ENCODE measurements at places on chromosomes 6 and 20.

DNA sequence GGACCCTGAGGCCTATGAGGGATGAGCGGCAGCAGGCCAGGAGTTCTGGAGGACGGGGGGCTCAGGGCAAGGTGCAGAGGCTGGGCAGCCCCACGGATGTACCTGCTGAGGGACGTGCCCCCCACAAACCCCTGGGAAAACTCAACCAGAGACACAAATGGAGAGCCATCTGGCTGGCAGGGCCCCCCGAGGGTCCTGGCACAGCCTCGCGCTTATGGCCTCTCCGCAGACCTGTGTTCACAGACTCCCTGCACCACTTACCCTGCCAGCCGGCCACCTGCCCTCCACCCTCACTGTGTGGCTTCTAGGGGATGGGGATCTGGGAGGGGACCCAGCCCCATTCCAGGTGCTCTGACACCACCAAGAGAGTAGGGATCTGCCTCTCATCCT, 3.4 kb upstream of the ZBTB46 start:
- DNase-seq, result no peak

DNA sequence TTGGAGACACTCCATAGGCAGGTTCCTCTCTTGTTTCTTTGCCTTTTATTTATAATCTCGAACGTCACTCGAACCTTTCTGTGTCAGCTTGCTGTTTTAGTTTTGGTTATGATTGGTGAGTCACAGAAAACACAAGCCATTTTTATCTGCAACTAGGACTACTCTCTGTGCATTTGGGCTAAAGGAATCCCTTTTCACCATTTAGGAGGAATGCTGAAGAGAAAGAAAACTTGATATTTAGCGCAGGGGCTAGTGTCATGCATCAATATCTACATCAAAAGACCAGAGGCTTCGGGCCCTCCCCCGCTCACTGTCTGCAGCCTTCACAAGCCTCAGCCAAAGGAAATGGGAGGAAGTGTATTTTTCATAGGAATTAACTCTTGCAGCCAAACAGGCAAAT, 507.8 kb upstream of the CITED2 start:
- DNase-seq, result peak; percentile 57

GRCh38 chr6:82381278-82381677, 17.7 kb downstream of the TPBG start:
- no peak for DNase-seq

GRCh38 chr20:59082981-59083380, 40.4 kb upstream of the PRELID3B start:
- DNase-seq, result no peak

GRCh38 chr6:93139408-93140081, 279.8 kb downstream of the EPHA7 start:
- no peak for DNase-seq

DNA sequence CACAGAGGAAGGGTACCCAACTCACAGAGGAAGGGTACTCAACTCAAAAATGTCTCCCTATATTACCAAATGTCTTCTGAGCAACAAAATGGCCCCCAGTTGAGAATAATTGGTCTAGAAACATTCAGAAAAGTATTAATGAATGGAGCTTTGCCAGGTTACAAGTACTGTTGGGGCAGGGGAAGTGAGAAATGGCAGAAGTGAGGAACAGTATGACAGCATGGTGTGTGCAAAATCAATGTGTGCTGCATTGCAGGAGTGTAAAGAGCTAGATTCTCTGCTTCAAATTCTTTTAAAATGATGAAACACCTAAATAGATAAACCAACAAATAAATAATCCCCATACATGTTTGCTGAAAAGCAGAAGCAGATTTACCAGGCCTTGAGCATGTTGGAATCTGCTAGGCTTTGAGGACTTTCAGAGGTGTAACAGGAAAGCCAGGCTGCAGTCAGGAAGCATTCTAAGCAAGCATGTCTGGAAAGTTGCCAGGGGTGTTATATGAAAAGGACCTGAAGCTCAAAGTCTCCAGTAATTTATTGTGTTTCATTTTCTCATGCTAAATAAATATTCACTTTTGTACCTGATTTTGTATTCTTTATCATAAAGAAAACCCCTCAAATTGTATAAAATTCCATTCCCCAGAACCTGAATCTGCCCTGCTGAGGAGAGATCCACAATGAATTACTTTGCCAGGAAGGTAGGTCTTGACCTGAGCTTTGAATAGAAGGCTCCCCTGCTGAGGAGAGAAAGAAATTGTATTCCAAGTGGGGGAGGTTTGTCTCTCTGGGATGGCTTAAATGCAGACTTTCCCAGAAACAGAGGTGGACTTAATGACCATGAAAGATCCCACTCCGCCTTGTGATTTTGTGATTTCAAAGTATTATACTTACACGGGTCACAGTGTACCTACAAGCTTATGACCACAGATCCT, 265.0 kb upstream of the MARCKS start:
- DNase-seq, result peak; percentile 56

GRCh38 chr6:131931063-131931750, 20.0 kb downstream of the CCN2 start:
- no peak for DNase-seq

DNA sequence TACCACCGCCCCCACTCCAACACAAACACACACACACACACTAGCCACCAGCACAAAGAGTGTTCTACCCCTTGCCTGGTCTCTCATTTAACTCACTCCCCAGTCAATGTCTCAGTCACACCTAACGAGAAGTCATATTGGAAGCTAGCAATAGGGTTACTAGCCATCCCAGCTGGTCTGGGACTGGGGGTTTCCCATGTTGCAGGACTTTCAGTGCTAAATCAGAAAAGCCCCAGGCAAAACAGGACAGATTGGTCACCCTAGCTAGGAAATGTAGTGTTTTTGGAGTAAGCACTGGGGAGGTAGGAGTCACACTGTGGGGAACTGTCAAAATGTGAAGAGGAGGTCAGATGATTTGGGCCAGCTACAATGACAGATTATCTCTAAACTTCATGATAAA, 158.1 kb downstream of the UNC5CL start:
- DNase-seq, result no peak

DNA sequence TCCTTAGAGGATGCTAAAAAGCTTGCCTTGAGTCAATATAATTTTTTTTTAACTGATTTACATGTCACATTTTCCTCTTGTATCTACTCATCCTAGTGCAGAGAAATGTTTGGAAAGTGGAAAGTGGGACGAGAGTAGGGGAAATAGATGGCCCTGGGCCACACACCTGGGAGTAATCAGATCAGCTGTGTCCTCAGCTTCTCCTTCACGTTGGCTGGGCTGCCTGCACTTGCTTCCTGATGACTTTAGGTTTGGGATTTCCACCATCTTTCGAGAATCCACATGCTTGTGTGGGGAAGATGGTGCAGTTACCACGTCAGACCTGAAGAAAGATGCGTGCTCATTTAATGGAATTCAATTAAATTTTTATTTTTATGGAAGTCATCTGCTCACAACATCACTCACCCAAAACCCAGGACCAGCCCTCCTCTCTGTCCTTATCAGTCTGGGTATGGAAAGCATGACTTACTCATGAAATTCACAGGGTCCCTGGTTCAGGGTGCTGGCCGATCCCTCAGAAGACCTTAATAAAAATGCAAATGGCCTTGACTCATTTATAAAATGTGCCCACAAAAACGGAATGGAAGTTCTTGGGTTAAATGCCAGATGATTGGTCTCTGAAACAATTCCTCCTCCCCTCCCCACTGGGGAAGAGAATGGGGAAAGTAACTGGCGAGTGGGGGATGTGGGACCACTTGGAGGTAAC, 74.5 kb upstream of the TIAM2 start:
- DNase-seq, result no peak

DNA sequence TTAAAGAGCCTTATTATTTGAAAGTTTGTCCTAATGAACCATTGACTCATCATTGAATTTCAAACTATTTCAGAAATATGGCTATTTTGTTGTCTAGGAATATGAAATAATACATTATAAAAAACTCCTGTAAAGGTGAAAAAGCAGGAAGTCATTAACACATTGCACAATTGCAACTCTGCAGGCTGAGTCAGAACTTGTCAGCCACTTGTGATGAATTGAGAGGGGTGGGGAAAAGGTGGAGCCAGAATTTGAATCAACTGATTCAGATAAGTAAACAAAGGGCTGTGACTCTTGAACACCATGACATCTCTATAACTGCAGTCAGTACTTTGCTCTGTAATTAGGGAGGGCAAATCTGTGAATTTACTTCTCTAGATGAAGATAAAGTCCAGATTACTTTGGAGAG, 6.0 kb downstream of the C6orf141 start:
- peak; percentile 70 for DNase-seq

- no peak for DNase-seq
These were observed 328.2 kb downstream of the SYNE1 start for GRCh38 chr6:152309006-152309405.

DNA sequence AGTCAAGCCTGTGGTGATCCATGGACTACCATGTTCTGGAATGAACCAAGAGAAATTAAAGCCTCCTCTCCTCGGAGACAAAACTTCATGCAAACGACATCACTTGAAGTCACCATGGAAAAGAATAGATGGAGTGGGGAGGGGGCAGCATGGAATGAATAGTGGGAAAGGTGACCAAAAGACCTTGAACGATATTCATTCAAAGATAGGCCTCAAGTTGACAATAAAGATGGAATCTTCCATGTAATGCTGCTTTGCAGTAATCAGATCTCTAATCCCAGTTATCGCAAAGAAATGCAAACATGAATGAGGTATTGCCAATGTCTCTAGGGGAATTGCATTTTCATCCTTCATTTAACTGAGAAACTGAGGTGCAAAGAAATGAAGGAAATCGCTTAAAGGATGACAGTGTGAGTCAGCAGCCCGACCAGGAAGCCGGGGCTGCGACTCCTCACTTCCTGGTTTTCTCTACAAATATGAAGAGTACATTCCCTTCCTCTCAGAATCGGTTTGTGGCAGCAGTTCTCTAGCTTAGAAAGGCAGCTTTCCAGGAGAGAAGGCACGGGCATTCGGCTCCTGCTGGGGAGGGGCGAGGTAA, 65.6 kb upstream of the RREB1 start:
- DNase-seq, result no peak

Measured in endodermal cell (in vitro differentiated cells).